CD14-positive monocyte (primary cell): ENCODE measurements at places on chromosomes 3 and 15.
A peak's percentile ranks its signal among the peaks of the same experiment; 100 is the strongest.

DNA sequence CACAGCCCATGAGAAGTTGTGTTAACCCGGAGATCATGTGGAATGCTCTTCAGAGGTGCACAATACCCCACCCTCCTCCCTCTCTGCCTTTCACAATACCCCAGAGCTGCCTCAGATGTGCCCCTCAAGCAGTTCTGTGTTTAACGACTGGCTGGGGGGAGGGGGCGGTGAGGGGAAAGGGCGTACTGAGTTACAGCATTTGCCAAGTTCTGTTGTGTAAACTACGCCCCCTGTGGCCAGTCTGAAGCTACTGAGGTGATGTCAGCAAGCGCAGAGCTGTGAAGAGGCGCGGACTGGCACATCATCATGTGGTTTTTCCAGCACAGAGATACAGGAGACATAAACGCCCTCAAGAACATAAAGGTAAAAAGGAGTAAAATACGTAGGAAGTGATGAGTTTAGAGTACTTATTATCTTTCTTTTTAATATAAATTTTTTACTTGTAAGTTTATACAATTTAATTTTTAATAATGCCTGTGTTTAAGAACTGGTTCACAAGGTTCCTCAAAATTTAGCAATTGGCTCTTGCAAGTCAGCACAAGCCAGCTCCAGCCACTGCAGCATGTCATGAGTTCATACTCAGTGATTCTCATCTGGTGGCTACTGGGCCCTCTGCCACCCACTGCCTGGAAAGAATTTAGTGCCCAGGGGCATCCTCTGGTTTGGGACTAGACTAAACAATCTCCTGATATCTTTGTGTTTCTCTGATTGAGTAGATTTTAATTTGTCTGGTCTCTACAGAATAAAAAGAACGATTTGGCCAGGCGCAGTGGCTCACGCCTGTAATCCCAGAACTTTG lies 1.7 kb downstream of the EPB42 start:
- no peak for DNase-seq

DNA sequence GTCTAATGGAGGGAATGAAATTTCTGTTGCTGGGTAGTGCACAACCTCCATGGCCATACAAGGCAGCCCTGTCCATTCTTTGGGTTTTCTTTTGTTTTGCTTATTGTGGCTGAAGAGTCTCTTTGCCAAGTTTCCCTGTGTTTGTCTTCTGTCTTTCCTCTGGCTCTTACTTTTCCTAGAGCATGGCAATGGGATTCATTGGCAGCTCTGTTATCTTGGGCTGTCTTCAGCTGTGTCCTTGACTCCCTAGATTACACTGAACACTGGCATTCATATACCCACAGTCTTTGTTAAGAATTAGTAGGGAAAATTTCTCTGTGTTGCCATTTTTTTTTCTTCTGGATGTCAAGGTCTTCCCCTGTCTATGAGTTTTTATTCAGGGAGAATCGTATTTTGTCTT lies 16.1 kb upstream of the DCBLD2 start:
- no peak for DNase-seq

- DNase-seq: no peak
These were observed 17.3 kb downstream of the MRPS11 start for GRCh38 chr15:88484682-88485331.

DNA sequence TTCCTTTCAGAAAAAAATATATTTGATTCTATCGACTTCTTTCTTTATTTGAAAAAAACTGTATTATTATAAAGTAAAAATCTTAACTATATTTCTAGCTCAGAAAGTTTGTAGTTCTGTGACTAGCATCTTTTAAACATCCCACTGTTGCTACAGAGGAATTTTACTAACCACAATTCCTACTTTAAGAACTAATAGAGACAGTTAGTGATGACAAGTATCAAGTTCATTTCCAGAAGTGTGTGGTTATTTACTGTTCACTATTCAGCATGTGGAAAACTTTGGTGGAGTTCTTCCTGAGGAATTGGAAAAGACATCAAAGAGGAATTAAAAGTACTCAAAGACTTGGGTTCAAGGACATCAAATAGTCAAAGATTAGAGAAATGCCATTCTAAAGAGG lies 524.1 kb upstream of the CBLB start:
- no peak for DNase-seq

DNA sequence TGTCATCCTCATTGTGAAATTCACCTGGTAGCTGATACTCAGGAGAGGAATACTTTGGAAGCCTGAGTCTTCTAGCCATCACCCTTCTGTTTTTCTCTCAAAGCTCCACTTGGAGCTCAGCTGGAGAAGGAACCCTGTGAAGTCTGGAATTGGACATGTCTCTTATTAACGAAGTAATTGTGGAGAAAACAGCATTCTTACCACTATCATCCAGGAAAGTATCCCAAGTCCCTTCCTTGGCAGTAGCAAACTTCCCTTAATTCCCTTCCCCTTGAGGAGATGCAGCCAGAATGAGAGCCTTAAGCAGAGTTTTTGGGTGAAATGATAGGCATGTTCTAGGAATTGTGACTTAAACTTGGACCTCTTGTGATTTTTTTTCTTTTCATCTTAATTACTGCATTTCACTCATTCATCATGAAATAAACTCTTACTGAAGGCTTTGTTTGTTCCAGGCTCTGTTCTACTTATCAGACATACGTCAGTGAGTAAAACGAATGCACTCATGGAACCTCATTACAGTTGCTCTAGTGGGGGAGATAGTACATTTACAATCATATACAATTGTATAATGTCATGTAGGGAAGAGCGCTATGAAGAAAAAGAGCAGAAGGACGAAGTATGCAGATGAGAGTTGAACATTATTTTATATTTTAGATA lies 30.5 kb upstream of the TCF12 start:
- no peak for DNase-seq

DNA sequence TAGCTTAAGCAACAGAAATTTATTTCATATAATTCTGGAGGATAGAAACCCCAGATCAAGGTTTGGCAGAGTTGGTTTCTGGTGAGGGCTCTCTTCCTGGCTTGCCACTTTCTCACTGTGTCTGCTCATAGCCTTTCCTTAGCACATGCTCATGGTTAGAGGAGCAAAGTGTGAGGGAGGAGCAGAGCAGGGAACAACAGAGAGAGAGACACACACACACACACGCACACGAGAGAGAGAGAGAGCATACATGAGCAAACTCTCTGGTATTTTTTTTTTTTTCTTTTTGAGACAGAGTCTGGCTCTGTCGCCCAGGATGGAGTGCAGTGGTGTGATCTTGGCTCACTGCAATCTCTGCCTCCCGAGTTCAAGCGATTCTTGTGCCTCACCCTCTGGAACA lies 36.8 kb upstream of the ZDHHC23 start:
- no peak for DNase-seq

DNA sequence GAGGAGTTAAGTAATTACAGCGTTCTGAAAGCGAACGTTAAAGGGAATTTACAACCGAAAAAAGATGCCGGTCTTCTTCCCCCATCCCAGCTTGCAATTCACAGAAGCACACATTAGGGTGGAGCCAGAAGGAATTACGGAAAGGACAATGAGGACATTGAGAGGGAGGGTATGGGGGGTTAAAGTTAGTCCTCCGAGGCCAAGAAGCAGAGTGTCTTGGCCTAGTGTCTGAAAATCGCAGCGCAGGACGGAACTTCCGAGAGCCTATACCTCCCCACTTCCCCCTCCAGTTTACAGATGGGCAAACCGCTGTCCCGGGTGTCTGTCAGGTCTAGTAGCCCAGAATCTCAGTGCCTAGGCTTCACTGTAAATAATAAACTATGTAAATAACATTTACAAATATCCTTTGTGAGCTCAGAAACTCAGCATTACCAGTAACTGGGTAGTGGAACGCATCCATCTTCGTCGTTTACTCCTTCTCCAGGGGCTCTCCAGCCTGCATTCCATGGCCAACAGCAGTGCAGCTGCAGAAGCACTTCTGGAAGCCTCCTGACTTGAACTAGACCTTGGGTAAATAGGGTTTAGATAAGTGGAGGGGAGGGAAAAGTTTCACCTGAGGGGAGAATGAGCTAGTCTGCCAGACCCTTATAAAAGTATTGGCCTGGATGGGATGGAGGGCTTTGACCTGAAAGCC lies 922 bp downstream of the ADPRH start:
- DNase-seq: peak; percentile 78

- DNase-seq: no peak
These were observed 9.3 kb upstream of the VEPH1 start for GRCh38 chr3:157512534-157512933.

DNA sequence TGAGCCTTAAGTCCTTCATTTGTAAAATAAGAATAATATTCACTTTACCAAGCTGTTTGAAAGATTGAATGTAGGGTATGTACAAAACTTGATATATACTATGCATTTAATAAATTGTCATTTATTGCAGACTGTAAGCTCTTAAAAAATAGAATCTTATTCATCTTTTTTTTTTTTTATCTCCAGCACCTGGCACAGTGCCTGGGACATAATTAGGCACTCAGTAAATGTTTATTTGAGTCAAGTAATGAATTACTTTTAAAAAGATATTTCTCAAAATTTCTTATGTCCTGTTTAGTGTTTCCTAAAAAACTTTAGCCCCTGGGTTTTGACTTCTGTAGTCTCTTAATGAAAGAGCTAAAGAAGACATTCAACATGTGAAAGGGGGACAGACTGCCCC lies 71.7 kb downstream of the TOP2B start:
- DNase-seq: no peak

GRCh38 chr3:174675406-174675805 lies 183.7 kb upstream of the NAALADL2 start:
- no peak for DNase-seq
